ENCODE measurements at places on chromosomes 7 and 10.

DNA sequence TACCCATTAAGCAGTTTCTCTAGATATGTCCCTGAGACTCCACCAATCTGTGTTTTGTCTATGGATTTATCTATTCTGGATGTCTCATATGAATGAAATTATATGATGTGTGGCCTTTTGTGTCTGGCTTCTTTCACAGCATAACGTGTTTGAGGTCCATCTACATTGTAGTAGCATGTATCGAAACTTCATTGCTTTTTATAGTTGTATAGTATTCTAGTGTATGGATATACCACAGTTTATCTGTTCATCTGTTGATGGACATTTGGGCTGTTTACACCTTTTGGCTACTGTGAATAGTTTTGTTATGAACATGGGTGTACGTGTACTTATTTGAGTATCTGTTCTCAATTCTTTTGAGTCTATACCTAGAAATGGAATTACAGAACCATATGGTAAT, 9.6 kb downstream of the KAT6B start:
- DNase-seq, result no peak

DNA sequence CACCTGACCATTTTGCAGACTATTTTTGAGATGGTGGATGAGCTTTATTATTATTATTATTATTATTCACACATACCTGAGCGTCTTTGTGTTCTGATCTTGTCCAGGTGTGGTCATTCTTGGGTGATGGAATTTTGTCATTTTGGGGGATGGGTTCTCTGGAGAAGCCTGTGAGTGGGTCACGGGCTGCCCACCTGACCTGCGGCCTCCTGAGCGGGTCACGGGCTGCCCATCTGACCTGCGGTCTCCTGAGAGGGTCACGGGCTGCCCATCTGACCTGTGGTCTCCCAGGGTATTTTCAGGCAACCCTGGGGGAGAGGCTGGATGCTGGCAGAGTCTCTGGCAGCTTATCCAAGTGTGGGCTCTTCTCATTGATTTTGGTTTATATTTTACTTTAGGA, 7.3 kb downstream of the SCART1 start:
- no peak for DNase-seq

DNA sequence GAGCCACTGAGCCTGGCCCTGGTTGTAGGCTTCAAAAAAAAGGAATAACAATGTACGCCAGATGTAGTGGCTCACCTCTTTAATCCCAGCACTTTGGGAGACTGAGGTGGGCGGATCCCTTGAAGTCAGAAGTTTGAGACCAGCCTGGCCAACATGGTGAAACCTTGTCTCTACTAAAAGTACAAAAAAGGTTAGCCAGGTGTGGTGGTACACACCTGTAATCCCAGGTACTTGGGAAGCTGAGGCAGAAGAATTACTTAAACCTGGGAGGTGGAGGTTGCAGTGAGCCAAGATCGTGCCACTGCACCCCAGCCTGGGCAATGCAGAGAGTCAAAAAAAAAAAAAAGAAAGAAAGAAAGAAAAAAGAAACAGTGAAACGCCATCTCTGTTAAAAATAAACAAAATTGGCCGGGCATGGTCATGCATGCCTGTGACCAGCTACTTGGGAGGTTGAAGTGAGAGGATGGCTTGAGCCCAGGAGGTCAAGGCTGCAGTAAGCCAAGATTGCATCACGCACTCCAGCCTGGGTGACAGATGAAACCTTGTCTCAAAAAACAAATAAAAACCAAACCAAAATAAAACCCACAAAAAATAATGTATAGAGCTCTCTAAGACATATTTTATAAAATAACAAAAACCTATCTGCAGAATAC, 4.7 kb upstream of the KLHDC10 start:
- DNase-seq, result no peak

- no peak for DNase-seq
Measured at GRCh38 chr10:42937048-42937447, 139.8 kb upstream of the RET start.

DNA sequence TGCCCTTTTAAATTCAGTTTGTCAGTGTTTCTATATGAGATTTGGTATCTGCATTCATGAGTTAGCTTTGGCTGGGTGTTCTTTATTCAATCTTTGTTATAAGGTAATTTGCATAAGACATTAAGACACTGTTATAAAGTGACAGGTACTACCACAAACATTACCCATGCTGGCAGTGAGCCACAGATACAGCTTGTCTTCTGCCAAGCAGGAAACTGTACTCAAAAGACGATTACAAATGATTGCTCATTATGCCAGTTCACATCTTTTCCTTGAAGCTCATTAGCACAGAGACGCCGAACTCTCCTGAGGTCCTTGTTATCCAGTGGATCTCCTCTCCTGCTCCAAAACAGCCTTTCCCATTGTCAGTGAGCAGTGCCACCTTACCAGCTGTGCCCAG, 30.4 kb downstream of the AMPH start:
- no peak for DNase-seq

GRCh38 chr7:107969856-107970255, 33.1 kb downstream of the LAMB1 start:
- DNase-seq, result no peak

DNA sequence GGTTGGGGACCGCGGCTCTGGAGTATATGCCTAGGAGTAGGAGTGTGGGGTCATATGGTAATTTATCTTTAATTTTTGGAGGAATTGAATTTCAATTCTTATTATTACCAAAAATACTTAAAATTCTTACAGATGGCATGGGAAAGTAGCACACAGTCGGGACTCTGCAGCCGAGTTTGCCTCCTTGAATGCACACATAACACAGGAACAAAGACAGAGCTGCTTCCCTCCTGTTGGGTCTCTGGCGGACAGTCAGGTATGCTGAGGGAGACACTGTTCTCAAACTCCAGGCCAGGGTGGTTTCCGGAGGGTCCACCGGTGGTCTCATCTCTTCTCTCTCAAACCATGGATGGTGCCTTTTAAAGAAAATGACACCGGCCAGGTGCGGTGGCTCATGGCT, 32.7 kb downstream of the GRIFIN start:
- no peak for DNase-seq

GRCh38 chr7:33905389-33906032, at the start of gene BMPER:
BMPER (plus strand) TSS chr7:33905539; CDS start chr7:33905614, 75 bp downstream.
- no peak for DNase-seq

- DNase-seq, result no peak
Measured at GRCh38 chr7:69677054-69677852, 79.0 kb downstream of the AUTS2 start.

DNA sequence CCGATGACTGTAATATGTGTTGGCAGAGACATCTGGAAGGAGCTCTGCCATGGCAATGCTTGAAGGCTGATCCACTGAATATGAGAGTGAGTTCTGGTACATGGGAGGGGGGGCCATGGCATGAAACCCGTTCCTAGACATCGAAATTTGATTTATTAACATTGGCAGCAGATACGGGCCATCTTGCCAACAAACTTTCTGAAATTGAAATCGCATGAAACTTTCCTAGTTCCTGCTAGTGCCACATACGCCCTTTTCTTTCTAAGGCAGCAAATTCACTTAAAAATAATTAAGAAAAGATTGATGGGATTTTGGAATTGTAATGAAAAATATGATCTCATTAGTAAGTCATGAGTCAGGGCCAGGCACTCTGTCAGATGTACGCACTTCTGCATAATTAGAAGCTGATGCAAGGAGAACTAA, 91.8 kb upstream of the KMT2C start:
- no peak for DNase-seq

DNA sequence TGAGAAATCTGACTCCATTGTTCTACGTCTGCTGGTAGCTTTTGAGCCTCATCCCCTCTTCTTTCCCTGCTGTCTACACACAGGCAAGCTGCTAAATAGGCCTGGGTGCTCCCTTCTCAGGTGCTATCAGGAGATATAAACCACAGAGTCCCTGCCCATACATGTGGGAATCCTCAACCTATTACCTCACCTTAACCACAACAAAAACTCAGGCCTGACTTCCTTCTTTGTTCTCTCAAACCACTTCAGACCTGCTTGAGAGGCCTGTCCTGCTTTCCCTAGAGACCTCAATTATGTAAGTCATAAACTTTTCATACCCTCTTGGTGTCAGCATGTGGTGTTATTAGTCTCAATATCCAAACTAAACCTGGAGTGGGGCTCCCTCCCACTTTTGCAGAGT, 75.0 kb upstream of the MAGI2 start:
- no peak for DNase-seq

- no peak for DNase-seq
Measured at GRCh38 chr7:152543799-152544198, 108.0 kb upstream of the KMT2C start.

- DNase-seq, result no peak
Measured at GRCh38 chr10:93150289-93150688, 76.6 kb downstream of the CYP26A1 start.

DNA sequence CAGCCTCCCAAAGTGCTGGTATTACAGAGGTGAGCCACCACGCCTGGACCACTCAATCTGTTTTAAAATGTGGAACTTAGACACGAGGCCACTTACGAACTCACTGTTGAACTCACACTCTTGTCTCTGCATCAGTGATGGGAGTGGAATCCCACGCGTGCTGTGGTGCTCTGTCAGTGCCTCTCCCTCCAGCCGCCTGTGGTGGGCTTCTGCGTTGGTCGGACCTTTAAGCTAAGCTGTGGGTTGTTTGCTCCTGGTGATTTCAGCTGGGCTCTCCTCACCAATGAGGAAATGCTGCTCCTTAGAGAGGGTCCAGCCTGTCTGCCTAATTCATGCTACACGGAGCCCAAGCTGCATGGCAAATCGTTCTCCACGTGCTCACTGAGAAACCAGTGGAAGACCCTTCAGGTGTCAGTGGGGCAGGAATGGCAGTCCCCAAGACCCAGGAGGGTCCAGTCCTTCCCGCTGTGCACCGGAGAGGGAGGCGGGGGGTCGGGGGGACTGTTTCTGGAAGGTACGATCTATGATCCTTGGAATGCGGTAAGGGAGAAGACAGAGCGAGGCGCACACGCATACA, 17.9 kb upstream of the PRKAR1B start:
- DNase-seq, result no peak

DNA sequence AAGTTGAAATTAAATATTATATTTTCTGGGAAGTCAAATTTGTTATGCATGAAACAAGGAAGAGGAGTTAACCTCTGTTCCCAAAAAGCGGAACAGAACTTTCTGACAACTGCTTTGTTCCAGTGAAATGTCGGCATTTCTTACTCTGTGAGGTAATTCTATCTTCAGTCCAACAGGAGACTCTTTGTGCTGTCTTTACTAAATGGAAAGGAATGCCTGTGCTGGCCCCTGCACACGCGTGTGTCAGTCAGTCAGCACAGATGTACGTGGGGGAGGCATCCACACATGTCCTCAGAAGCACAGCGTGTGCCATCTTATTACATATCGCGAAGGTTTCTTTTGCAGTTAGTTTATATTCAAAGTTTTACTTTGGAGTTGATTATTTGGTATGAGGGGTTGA, 37.5 kb downstream of the NET1 start:
- DNase-seq, result no peak

GRCh38 chr7:105825371-105825770, 51.0 kb downstream of the ATXN7L1 start:
- DNase-seq, result no peak

DNA sequence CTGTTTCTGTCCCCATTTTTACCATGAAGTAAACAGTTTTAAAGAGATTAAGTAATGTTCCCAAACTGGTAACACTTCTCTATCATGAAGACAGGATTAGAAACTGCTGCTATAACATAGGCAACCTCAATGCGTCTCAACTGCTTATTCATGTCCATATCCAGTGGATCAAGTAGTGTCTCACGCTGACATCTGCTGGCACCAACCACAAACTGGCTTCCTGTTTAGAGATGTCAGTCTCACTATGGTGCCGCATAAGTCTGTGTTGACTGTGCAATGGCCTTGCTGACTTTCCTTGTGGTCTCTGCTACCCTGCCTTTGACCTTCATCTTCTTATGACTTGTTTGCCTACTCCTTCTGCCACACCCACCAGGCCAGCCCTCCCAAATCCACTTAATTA, 369.6 kb upstream of the DPP6 start:
- no peak for DNase-seq

DNA sequence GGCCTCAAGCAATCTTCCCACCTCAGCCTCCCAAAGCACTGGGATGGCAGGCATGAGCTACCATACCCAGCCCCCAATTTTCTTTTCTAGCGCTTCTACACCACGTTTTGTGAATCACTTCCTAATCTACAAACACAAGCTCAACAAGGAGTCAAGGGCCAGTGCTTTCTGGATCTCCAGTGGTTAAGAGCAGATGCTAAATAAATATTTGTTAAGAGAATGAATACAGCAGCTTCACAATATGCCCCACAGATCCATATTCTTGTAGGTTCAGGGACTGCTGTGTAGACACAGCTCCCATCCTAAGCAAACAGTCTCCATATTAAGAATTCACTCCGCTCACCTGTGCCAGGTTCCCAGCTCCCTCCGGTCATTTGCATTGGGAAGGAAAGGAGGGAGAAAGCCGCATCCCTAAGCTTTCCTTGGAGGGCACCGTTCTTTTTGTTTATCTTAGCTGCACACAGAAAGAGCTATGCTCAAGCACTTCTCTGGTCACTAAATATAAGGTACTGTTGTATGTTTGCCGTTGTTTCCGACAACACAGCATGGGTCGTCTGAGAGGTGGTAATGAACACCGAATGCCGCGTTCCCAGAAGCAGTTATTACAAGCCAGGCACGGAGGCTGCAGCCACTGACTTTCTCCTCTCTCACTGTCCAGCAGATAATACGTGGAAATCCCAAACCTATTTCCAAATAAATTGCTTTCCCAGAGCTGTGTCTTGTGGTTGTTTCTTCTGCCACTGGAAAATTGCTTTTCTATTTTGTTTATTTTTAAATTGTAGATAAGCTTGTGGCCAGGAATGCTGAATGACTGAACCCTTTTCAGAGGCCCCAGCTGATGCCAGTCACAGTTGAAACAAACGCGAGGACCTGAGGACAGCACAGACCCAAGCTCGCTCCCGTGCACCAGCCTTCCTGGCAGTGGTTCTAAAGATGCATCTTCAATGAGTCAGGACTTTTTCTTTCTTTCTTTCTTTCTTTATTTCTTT, 217.1 kb downstream of the PRPF18 start:
- DNase-seq, result no peak

- no peak for DNase-seq
Measured at GRCh38 chr10:22704471-22704911, 9.9 kb downstream of the PIP4K2A start.

DNA sequence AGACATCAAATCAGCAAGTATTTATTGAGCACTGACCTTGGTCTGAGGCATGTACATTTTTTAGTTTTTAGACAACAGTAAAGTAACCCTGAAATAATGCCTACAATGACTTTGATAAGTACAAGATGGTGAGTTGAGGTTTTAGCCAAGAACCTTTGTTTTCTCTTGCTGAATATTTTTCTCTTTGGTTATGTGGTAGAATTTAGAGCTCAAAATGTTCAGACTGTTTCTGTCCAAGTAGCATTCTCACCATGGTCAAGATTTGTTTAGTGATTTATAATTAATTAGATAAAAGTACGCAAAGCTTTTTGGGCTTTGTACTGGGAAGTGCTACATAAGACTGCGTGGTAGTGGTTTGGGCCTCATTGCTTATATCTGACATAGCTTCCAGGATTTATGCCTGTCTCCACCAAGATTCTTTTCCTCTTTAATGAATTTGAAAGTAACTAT, 102.4 kb downstream of the KAT6B start:
- no peak for DNase-seq

All from esophagus squamous epithelium (tissue), 5 donors.